ENCODE measurements at places on chromosomes 7 and 10.
A peak's percentile ranks its signal among the peaks of the same experiment; 100 is the strongest.

GRCh38 chr7:84490661-84491060 lies 296.1 kb upstream of the SEMA3A start:
- DNase-seq: no peak

GRCh38 chr10:6062101-6062771 lies at the start of gene IL2RA:
Gene IL2RA, minus strand, starts transcription at chr10:6062367. Its CDS starts 216 bp downstream, at chr10:6062151.
- peak; percentile 70 for DNase-seq

DNA sequence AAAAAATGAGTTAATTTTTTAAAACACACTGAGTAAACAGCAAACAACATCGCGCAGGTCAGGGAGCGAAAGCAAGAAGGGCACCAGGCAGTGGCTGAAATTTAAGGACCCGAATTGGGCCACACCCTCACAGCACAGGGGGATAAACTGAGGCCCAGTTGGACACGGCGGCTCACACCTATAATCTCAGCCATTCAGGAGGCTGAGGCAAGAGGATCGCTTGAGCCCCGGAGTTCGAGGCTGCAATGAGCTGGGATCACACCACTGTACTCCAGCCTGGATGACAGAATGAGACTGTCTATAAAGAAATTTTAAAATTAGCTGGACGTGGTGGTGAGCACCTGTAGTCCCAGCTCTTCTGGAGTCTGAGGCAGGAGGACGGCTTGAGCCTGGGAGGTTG lies 69.6 kb downstream of the PDGFA start:
- DNase-seq: no peak

- DNase-seq: no peak
Measured at GRCh38 chr7:711093-711921, 15.2 kb upstream of the DNAAF5 start.

- DNase-seq: no peak
Measured at GRCh38 chr7:8923164-8923806, 489.9 kb downstream of the NXPH1 start.

DNA sequence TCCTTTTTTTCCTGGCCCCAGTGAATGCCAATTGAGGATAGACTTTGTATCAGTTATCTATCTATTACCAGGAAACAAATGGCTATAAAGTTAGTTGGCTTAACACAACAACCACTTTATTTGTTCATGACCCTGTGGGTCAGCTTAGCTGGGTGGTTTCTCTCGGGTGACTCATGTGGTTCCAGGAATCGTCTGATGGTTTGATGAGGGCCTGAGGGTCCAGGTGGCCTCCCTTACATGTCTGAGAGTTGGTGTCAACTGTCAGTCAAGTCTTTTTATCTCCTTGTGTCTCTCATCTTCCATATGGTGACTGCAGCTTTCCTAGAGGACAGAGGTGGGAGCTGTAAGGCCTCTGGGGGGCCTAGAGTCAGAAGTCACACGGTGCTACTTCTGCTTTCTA lies 15.3 kb upstream of the MAPK8 start:
- no peak for DNase-seq

- DNase-seq: no peak
Measured at GRCh38 chr7:1011297-1012003, 28.5 kb downstream of the CYP2W1 start.

GRCh38 chr10:113384181-113384580 lies 168.7 kb upstream of the HABP2 start:
- no peak for DNase-seq
